A549 treated with CORT108297 at 1 μM for 4 hours (cell line): ENCODE measurements at places on chromosomes 5 and 9. TPM values are rescaled to one million over a fixed set of nuclear protein-coding genes. Genes with fewer than 3 reads are reported as not detected.

The TSSK1B gene
- not detected in 5 replicates for total RNA-seq

The DDX4 gene
- not detected in 5 replicates for total RNA-seq

The SV2C gene
- total RNA-seq = not detected in 5 replicates

The TTC39B gene
- total RNA-seq = 0.67 to 0.96 TPM (median 0.87 TPM) in 5 replicates

The WDR70 gene
- 10.1 to 13.4 TPM (median 10.5 TPM) in 5 replicates for total RNA-seq

The OSMR gene
- total RNA-seq = 55.6 to 77.5 TPM (median 72.5 TPM) in 5 replicates

The DCTN3 gene
- total RNA-seq = 98.4 to 114 TPM (median 111 TPM) in 5 replicates

The ANKDD1B gene
- 0.05 to 0.09 TPM (median 0.05 TPM) in 3 of 5 replicates, not detected in the others for total RNA-seq

The ALDH1A1 gene
- total RNA-seq = 4,385 to 6,290 TPM (median 5,173 TPM) in 5 replicates

The HTR1A gene
- not detected in 5 replicates for total RNA-seq

The GNA14 gene
- total RNA-seq = not detected in 5 replicates

The TMED7 gene
- total RNA-seq = 42.3 to 64.0 TPM (median 51.7 TPM) in 5 replicates

The IFNA2 gene
- not detected in 5 replicates for total RNA-seq

The AHRR gene
- 2.8 to 4.1 TPM (median 3.8 TPM) in 5 replicates for total RNA-seq

The PHF24 gene
- total RNA-seq = 0.03 to 0.18 TPM (median 0.10 TPM) in 5 replicates

The PCDHA11 gene
- 0.08 to 0.40 TPM (median 0.10 TPM) in 5 replicates for total RNA-seq

The ORM1 gene
- not detected in 5 replicates for total RNA-seq

The NR2F1 gene
- total RNA-seq = 3.8 to 5.7 TPM (median 4.7 TPM) in 5 replicates

The RETREG1 gene
- 1.9 to 3.8 TPM (median 2.8 TPM) in 5 replicates for total RNA-seq

The FAM120A gene
- 69.2 to 82.8 TPM (median 79.9 TPM) in 5 replicates for total RNA-seq

The ANKRD31 gene
- 0.03 to 0.07 TPM (median 0.05 TPM) in 5 replicates for total RNA-seq

The ARID3C gene
- total RNA-seq = 0.15 to 0.25 TPM (median 0.24 TPM) in 4 of 5 replicates, not detected in the other

The IFNB1 gene
- total RNA-seq = 0.15 TPM in 1 of 5 replicates, not detected in the others
